ENCODE measurements at places on chromosomes 2 and 18.

- no peak for DNase-seq
These were observed 65.7 kb downstream of the ACTR2 start for GRCh38 chr2:65293376-65293775.

DNA sequence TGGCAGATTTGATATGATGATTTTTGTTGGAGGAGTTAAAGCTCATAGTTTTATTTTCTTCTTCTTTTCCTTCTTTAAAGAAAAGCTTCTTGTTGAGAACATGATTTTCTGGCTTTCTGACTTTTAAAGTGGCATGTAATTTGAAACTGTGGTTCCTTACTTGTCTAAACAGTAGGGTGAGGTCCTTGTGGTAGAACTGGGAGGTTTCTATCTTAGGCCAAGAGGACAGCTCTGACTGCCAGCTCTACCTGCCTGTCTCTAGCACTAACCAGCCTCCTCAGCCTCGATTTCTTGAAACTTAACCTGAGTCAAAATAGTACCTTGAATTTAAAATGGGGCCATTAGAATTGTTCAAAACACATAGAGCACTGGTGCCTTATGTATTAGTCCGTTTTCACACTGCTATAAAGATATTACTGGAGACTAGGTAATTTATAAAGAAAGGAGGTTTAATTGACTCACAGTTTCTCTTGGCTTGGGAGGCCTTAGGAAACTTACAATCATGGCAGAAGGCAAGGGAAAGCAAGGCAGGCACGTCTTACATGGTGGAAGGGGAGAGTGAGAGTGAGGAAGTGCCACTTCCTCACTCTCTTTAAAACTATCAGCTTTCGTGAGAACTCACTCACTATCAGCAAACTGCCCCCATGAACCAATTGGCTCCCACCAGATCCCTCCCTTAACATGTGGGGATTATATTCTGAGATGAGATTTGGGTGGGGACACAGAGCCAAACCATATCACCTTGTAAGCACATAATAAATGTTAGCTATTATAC lies 119.0 kb downstream of the CERS6 start:
- no peak for DNase-seq

DNA sequence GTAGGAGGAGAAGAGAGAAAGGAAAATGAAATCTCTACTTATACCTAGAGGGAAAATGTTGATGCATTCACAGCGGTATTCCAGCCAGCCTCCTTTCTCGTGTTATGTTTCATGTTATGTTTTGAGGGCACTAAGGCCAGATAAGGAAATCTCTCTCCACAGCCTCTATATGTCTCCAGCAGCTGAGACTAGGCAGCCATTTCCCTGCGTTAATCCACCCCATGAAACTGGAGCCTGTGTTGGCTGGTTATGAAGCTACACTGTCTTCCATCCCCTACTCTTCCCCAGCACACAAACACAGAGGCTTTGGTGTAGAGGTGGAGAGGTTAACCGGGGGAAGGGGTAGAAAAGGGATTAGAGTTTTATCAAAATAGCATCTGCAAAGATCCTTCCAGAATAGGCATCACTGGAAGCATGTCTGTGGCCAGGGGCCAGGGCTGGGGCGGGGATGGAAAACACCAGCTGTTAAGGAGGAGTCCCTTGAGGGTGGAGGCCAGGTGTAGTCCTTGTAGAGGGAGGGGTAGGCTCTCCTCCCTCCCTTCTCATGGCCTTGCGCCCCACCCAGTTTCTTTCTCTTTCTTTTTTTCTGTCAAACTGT lies 100.9 kb upstream of the TNP1 start:
- DNase-seq = no peak

DNA sequence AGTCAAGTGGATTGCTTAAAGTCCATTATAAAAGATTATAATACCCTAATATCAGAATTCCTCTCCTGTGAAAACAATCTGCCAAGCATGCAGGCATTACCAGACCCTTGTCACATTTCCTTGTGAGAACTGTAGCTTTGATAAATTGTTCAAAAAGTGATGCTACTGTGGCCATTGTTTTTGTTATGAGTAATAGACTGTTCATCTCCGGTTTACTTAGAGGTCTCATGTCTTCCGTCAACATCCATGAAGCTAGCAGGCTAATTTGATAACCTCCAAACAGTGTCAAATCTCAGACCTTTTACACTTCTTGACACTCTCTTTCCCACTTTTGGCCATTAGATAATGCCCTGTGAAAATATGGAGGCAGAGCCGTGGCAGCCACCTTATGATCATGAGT lies 342.7 kb downstream of the CPS1 start:
- DNase-seq = no peak

DNA sequence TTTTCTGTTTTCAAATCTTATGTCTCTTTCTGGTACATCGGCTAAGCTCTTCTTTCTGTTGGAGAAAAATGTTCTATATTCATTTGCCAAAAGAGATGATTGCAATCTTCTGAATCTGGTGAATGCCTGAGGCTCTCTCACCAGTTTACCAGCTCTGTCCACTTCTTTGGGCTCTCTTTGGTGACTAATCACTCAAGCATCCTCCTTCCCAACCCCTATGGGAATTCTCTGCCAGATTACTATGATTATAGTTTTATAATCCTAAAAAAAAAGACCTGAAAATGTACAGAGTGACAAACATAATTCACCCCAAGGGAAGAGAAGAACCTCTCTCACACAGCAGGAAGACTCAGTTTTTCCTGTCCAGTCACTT lies 187.3 kb downstream of the CAMKMT start:
- no peak for DNase-seq

DNA sequence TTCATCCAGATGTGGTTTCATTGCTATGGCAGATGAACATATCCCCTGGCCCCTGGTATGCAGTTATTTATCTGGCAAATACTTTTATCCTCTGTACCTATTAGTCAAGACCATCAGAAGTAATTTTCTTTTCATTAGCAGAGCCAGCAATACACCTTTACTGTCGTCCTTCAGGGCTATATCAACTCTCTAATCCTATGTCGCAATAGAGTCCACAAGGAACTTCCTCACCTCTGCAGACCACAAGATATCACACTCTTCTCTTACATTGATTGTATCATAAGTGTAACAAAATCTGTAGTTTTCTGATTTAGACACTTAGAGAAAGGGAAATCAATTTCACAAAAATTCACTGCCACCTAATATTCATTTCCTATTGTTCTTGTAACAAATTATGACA lies 252.9 kb upstream of the DCC start:
- no peak for DNase-seq

DNA sequence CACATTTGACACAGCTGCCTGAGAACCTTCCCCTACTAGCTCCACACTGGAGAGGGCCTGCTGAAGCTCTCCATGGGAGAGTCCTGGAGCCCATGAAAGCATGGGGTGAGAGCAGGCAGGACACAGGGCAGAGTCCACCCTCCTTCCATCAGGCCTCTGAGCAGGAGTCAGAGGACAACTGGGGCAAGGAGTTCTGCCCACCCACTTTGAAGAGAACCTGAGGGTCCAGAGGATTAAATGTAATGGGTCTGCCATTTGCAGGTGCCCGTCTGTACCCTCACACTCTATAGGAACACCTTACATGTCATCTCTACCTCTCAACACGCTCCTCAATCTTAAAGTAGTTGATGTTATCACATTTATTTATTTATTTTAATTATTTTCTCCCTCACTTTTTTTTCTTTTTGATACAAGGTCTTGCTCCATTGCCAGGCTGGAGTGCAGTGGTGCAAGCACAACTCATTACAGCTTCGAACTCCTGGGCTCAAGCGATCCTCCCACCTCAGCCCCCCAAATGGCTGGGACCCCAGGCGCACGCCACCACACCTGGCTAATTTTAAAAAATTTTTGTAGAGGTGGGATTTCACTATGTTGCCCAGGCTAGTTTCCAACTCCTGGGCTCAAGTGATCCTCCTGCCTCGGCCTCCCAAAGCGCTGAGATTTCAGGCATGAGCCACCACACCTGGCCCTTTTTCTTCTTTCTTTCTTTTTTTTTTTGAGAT lies 10.2 kb downstream of the ADRA2B start:
- no peak for DNase-seq

DNA sequence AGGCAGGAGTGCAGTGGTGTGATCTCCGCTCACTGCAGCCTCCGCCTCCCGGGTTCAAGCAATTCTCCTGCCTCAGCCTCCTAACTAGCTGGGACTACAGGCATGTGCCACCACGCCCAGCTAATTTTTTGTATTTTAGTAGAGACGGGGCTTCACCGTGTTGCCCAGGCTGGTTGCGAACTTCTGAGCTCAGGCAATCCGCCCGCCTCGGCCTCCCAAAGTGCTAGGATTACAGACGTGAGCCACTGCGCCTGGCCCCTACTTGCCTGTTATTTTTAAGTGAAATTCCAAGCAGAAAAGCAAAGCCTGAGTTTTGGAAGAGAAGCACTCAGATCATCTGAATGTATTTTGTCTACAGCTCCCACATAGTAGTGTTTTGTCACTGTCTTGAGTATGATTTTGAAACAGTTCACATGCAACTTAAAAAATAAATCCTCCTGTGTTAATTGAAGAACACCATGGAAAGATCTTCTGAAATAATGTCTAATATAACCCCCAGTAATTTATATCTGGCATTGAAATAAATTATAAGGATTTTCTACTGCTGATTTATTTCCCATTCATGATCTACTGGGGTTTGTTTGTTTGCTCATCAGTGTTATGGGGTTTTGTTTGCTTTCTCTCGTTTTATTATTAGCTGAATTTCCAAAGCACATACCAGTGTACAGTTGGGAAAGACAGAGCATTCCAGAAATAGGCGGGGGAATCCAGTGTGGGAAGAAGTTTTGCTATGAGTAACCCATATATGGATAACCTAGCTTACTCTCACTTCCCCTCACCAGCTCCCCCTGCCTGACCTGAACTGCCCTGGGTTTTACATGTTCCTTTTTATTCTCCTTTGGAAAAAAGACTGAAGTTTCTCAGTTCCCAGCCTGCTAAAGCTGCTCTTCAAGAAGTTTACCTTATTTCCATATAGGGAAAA lies 80.1 kb upstream of the MAP3K20 start:
- DNase-seq = no peak

- DNase-seq = no peak
These were observed 73.6 kb downstream of the FSHR start for GRCh38 chr2:49080681-49081080.

- DNase-seq = peak; percentile 10
These were observed 145.0 kb downstream of the TTC27 start for GRCh38 chr2:32772638-32773447.

DNA sequence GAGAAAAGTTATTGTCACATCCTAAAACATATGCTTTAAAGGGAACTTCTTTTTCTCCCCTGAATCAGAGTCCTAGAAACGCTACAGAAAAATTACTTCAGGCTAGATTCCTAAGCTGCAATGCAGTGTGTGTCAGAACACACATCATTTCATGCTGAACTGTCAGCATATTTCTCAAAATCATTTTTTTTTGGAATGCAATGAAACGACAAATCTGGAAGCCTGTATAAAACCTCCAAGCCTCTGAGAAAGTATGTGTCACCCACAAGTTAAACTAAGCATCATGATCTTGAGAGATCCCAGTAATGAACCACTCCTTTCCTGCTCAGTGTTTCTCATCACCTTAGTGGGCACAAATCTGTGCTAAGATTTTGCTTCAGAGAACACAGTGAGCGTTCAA lies 276.2 kb downstream of the ZNF521 start:
- no peak for DNase-seq
